ENCODE measurements at places on chromosomes 1 and 21.

DNA sequence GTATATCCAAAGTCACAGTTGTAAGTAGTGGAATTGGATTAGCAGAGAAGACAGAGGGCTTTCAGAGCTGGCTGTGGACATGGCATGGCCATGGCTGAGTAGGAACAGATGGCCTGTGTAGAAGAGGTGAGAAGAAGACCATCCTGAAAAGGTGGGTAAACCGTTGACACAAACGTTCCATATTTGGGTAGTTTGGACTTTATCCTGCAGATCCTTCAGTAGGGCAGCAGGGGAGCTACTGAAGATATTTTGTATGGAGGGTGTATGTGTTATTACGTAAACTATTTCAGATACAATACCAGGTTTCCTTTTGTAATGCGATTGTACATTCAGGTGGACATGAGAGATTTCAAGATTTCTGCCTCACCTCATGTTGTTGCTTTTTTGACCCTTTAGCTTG, 1.6 kb downstream of the UTP11 start:
- no peak for DNase-seq

- DNase-seq: no peak
Measured at GRCh38 chr1:177772386-177772960, 197.4 kb downstream of the SEC16B start.

- no peak for DNase-seq
Measured at GRCh38 chr1:19435851-19436455, 49.4 kb downstream of the CAPZB start.

- no peak for DNase-seq
Measured at GRCh38 chr1:229131243-229132105, 139.4 kb upstream of the RAB4A start.

DNA sequence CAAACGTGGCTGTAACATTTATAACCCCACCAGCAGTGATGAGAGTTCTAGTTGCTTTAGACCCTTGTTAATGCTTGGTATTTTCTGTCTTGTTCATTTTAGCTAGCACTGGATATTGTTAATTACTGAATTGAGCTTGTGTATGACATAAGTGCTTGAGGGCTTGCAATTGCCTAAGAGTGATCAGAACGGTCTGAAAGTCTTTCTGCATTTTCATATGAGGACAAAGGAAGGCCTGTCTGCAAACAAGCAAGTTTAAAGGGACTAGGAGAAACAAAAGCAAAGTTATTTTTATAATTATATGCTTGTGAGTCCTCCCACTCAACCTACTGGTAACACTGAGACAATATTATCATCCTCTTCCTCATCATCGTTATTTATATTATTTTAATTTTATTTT, 305.5 kb upstream of the DUSP10 start:
- no peak for DNase-seq

GRCh38 chr1:1425426-1425752, 4.3 kb upstream of the ANKRD65 start:
- no peak for DNase-seq

Data from T-helper 1 cell (primary cell).